Activated CD4-positive, alpha-beta T cell treated with anti-CD3 and anti-CD28 coated beads, Interleukin-2, amount 50 U/mL, for 48 hours (primary cell): ENCODE measurements at places on chromosomes 12 and 14.

GRCh38 chr12:4288296-4289131, 15.0 kb downstream of the CCND2 start:
- no peak for DNase-seq

DNA sequence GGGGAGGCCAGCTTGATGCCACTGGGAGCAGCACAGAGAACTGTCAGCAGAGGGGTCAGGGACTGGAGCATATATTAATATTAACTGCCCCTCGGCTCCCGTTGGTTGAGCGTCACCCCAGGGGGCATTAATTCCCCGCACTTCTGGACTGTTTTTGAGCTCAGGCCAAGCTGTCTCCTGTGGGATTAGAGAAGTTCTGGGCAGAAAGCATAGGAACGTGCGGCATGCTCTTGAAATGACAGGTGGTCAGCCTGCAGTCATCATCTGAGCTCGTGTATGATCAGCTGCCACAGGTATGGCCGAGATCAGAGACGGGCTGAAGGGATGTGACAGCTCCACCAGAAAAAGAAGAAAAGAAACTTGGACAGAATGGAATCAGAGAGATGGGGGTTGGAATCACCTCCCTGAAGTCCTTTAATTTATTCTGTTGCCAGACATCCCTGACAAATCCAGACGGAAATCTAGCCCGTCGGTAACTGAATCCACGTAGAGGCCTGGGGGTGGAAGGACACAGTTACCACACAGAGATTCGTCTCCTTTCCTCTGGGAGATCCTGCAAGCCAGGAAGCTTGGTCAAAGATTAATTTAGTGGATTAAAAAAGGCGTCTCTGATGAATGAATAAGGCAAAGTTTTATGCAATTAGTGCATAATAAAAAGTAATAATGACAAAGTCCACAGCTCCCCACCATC, 23.6 kb downstream of the NR1H4 start:
- DNase-seq: no peak

- DNase-seq: no peak
Measured at GRCh38 chr12:54996205-54996604, 11.6 kb upstream of the TESPA1 start.

GRCh38 chr12:39931857-39932256, 174.0 kb downstream of the SLC2A13 start:
- no peak for DNase-seq

- DNase-seq: no peak
Measured at GRCh38 chr12:74537126-74537706, 419 bp upstream of the ATXN7L3B start.

DNA sequence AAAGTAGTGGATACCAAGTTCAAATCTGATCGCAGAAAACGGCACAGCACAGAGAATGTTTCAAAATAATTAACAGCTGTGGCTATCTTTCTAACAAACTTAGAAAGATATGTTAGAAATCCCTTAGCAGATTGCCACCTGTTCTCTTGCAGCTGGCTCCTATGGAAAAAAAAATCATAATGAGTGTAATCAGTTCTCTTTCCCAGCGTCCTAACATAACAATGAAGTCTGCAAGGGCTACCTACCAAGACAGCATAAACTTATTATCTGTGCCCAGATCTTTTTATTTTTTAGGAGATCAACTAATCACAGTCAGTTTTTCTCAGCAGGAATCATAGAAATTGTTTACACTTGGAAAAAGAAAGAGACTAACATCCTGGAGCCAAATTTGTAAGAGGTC, 358.6 kb upstream of the FOXG1 start:
- DNase-seq: no peak

DNA sequence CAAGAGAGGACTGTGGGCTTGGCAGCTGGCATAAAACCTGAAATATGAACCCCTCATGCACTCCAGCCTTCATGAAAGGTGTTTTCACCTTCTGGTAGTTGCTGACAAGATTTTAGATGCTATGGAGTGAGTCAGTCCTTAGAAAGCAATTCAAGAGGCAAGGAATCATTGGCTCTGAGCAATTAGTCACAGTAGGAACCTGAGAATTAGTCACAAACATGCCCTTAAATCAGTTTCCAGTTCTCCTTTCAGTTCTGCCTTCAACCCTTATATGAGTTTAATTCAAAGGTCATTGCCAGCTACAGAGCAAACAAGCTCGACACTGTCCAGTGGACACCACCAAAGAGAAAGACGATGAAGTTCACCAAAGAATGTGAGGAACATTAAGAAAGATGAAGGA, 472.3 kb downstream of the GLT1D1 start:
- DNase-seq: no peak

GRCh38 chr14:55274146-55274545, 2.9 kb downstream of the FBXO34 start:
- DNase-seq: no peak

GRCh38 chr12:49109641-49110463, 795 bp downstream of the LMBR1L start:
- no peak for DNase-seq

DNA sequence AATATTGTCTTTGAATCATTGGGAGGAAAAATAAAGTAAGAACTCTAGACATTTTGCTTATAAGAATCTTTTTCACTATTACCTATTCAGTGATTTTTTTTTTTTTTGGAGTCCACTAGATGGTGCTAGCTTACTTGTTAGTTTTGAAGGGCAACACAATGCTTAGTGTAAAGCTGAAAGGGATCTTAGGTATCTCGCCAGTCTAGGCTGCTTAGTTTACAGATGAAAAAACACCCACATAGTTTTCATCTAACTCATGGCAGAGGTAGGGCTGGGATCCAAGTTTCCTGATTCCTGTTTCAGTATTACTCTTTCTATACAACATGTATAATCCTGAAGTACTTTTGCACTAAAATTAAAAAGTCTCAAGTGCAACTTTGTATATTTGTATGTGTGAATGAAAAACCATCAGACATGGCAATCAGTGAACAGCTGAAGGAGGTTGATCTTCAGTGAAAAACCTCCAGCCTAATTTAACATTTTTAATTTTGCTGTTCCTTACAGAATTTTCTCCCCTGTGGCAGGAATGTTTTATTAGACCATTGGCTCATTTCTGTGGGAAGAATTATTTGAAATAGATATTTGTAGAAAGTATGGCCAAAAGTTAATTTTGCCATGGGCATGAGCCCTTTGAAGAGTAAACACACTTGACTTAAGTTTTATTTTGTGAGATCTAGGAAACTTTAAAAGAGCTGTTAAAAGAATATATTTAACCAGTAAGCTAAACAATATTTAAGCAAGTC, 40.7 kb downstream of the LRRIQ1 start:
- DNase-seq: no peak

DNA sequence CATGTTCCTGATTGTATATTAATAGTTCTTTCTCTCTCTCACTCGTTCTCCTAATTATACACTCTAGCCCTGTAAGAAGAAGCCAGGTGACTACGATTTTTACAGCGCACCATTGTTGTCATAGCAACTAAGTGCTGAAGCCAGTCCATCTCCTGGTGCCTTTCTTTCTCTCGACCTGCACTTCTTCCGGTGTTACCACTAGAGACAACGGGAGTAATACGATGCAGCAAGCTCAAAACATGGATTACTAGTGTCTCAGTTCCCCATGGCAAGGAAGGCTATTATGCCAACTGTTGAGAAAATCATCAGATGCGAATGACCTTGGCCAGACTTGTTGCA, 40.8 kb upstream of the DCD start:
- DNase-seq: no peak

- DNase-seq: no peak
Measured at GRCh38 chr12:7961395-7962178, 25.6 kb upstream of the SLC2A3 start.

- no peak for DNase-seq
Measured at GRCh38 chr12:8677362-8677761, 14.7 kb upstream of the MFAP5 start.

DNA sequence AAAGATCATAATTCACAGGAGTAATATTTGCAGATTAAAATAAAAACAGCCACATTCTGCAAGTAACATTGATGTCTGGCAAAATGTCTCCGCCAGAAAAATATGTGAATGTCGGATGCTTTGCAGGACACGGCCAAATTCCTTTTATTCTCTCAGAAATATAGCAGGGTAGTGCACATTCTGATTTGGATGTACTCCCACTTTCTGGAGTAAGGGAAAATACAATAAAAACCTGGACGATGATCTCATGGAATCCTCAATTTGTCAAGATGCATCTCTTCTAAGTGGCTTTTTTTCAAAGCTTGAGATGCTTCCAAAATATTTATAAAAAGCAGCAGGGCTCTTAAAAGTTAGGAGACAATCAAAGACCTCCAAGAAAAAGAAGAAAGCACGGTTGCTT, 133.3 kb downstream of the TBX5 start:
- DNase-seq: no peak

- DNase-seq: no peak
Measured at GRCh38 chr12:32486158-32486557, 86.8 kb downstream of the FGD4 start.

GRCh38 chr12:88579161-88579517, 1.1 kb downstream of the KITLG start:
- no peak for DNase-seq

- no peak for DNase-seq
Measured at GRCh38 chr12:77916276-77916675, 85.6 kb downstream of the NAV3 start.

GRCh38 chr14:105316968-105317510, 2.5 kb downstream of the PACS2 start:
- DNase-seq: no peak

GRCh38 chr12:72631926-72632685, 359.9 kb downstream of the TRHDE start:
- no peak for DNase-seq
